ENCODE measurements at places on chromosomes 13 and 19. TPM values are rescaled to one million over a fixed set of nuclear protein-coding genes. Genes with fewer than 3 reads are reported as not detected.

Gene GAPDHS
- polyA plus RNA-seq = not detected

Gene PSG5
- polyA plus RNA-seq = not detected

Gene SYCN
- not detected for polyA plus RNA-seq

Gene KIR3DL1
- polyA plus RNA-seq = 1.5 TPM

Gene RBM26
- 17.0 TPM for polyA plus RNA-seq

Gene CD22
- polyA plus RNA-seq = not detected

Gene HIPK4
- polyA plus RNA-seq = not detected

Gene LGALS14
- polyA plus RNA-seq = not detected

Gene OR7A5
- polyA plus RNA-seq = not detected

Gene NKPD1
- 0.47 TPM for polyA plus RNA-seq

Gene CYP4F8
- polyA plus RNA-seq = not detected

Gene DLEU7
- not detected for polyA plus RNA-seq

Gene WDR87
- polyA plus RNA-seq = not detected

Gene TNNI3
- not detected for polyA plus RNA-seq

Gene ACP5
- polyA plus RNA-seq = 14.2 TPM

Gene ADGRE3
- polyA plus RNA-seq = not detected

Gene PRTN3
- not detected for polyA plus RNA-seq

Gene ATP1A3
- 2.8 TPM for polyA plus RNA-seq

Gene ZNF565
- 2.5 TPM for polyA plus RNA-seq

Gene ZNF383
- 8.8 TPM for polyA plus RNA-seq

Gene ZIC5
- not detected for polyA plus RNA-seq

Gene SYNGR4
- not detected for polyA plus RNA-seq

Gene CTU1
- polyA plus RNA-seq = 9.3 TPM

Gene COMP
- polyA plus RNA-seq = not detected

Gene ZNF154
- 1.2 TPM for polyA plus RNA-seq

Gene ZNF816
- polyA plus RNA-seq = 5.0 TPM

Gene KLK14
- polyA plus RNA-seq = not detected

Gene ZNF805
- 3.2 TPM for polyA plus RNA-seq

All from naive thymus-derived CD8-positive, alpha-beta T cell (primary cell).